SK-N-SH (cell line): ENCODE measurements at places on chromosomes 7 and 10.
A peak's percentile ranks its signal among the peaks of the same experiment; 100 is the strongest.

DNA sequence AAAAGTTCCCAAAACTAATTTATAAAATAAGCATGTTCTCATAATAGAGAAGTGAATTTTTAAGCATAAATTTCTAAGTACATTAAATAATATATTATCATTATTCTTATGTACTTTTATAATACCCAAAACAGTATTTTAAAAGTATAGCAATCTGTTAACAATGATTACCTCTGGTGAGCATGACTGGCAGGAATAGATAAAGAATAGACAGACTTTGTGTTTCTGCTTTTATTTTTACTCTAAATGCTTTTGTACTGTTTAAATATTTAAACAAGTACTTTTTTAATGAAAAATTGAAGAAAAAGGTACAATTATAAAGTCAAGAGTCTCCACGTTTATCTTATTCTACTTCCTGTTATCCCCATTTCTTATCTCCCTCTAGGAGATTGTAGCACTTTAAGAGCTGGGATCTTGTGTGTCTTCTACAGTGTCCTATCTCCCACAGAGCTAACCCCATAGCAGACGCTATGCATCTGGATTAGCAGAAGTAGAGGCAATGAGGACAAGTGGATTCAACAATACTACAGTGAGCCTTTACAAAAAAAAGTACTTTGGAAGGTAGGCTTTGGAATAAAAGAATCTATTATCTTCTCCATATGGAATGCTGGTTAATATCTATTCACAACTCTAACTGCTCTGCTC, 42.9 kb downstream of the IDE start:
- no peak for DNase-seq

DNA sequence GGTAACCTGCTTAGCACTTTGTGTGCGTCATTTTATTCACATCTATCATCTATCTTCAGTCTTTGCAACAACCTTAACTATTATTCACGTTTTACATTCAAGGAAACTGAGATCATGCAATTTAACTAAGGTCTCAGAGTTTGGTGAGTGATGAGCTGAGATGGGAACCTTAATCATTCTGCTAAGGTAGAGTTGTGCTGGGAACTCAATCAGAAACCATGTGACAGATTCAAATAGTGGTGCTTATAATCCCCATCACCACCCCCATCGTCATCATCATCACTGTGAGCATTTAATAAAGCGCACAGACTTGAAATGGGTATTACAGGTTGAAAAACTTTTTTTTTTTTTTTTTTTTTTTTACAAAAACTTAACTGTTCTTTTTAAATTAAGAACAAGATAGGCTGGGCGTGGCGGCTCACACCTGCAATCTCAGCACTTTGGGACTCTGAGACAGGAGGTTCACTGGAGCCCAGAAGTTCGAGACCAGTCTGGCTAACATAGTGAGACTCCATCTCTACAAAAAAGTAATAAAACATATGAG, 160.9 kb downstream of the PIP4K2A start:
- DNase-seq, result no peak

- DNase-seq, result no peak
Measured at GRCh38 chr7:50265968-50266634, 38.4 kb upstream of the IKZF1 start.

- DNase-seq, result peak; percentile 53
Measured at GRCh38 chr7:105759670-105760550, 116.5 kb downstream of the ATXN7L1 start.

DNA sequence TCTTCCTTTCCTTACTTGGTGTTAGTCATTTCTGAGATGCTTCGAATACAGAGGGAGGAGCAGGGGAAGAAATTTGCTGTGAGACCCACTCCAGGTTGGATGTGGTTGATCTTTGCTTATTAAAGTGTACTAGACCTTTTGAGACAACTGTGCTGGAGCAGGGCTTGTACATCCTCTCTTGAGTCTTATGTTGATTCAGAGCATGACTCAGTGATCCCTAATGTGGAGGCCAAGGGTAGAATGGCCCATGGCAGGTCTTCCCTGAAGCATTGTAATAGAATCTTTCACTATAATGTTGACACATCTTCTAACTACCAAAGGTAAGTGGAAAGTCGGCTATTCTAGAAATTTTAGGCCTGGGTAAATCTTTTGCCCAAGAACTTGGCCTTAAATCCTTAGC, 17.0 kb upstream of the SFR1 start:
- no peak for DNase-seq

DNA sequence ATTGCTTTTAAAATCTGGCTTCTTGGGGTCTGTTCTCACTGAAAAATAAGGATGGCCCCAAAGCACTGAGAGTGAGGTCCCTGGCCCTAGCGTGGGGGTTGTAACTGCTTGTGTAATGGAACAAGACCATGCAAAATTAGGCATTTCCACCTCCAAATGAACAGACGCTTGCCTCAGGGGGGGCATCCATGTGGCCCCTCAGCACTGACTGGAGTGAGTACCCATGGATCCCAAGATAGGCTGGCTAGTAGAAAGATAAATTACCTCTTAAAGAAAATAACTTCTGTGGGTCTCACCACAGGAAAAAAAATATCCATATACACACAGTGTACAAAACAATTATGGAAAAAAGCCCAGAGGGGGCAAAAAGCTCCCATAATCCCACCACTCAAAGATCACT, 15.2 kb upstream of the CPA1 start:
- no peak for DNase-seq

GRCh38 chr7:139875821-139876241, 46.8 kb downstream of the TBXAS1 start:
- no peak for DNase-seq

GRCh38 chr10:58963101-58963534, 213.3 kb upstream of the PHYHIPL start:
- DNase-seq, result no peak

- peak; percentile 66 for DNase-seq
Measured at GRCh38 chr7:20172736-20173334, 44.3 kb downstream of the MACC1 start.

DNA sequence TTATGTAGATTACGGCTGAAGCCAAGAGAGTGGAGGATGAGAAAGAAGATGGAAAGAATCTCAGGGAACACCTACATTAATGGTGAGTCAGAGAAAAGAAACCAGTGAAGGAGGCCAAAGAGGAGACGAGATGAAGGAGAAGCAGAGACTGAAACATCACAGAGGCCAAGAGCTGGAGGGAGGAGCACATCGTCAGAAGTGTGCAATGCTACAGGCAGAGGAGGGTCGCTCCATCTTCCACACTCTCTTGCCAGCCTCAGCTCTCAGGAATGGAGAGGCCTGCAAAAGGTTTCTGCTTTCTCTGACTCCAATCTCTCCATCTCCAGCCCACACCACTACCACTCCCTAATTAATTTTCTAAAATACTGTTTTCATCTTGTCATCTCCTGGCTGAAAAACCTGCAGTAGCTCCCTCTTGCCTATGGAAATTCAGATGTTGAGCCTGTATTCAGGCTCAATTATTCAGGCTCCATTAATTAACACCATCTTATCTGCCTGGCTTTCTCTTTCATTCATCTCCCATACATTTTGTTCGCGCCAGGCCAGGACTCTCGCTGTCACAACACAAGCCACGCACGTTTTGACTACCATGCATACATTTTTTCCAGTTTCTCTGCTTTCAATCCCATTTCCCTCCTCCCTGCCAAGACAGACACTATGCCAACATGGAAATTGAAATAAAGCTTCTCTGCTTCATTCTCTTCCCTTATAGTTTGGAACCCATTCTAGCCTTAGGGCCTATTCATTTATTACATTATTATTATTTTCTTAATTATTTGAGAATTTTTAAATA, 165.8 kb downstream of the INHBA start:
- peak; percentile 9 for DNase-seq

DNA sequence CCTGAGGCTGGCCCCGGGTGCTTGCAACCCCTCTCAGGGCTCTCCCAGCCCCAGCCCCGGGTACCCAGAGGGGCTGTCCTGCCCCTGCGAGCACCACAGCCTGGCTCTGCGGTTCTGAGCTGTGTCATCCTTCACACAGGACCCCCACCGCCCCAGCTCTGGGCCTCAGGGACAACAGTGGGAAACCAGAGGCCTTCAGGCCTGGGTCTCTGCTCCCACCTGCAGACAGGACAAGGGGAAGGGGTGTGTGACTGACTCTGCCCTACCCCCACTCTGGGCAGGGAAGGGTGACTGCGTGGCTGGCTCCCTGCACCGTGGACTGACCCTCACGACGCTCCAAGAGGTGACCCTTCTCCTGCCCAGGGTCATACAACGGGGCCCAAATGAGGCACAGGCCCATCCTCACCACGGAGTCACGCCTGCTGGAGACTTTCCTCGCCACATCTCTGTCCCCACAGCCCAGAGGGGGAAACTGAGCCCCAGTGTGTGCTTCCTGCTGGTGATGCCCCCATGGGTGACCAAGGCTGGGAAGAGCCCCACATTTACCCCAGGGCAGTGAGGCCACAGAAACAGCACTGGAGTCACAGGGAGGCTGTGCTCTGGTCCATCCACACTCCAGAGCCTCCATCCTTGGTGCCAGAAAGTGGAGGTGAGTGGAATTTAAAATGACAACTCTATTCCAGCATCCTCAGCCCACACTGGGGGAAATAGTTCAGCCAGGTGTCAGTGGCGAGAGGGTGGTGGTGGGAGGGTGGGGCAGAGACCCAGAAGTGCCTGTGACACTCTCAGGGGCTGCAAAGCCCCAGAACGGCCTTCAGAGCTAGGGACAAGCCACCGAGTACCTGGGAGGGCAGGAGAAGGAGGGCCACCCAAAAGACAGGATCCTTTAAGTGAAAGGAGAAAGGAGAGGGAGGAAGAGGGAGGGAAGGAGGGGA, 13.6 kb downstream of the CAMK2B start:
- DNase-seq, result no peak

- no peak for DNase-seq
Measured at GRCh38 chr7:2598154-2598823, 33.5 kb upstream of the TTYH3 start.

- DNase-seq, result no peak
Measured at GRCh38 chr10:19570120-19570519, 246.1 kb upstream of the PLXDC2 start.

GRCh38 chr7:94440451-94441039, 45.9 kb downstream of the COL1A2 start:
- no peak for DNase-seq

DNA sequence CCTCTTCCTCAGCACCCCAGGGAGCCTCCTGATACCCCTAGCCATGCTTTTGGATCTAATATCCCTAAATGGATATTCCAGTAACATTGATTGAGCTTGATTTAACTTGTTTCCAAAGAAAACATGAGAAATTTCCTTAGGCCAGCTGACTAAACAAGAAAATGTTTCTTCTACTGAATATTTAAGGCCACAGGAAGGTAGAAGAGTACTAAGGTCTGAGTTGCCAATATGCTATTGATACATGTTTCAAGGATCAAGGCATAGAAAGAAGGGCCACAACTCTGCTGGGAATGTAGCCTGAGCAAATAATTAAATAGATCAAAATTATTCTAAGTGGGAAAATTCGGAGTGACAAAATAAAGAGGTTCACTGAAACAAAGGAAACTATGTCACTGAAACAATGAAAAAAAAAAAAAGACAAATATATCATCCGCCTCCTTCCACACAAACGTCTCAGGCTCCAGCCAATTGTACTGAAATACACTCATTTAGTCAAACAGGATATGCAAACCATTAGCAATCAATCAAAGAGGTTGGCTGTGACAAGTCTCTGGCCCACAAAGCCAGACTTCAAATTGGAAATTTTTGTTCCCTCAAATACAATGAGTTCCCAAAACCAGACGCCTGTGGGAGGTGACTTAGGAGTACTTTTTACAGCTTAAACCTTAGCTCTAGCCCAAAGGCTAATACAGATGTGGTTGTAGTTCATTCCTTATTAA, 396.2 kb downstream of the HTR7 start:
- no peak for DNase-seq

DNA sequence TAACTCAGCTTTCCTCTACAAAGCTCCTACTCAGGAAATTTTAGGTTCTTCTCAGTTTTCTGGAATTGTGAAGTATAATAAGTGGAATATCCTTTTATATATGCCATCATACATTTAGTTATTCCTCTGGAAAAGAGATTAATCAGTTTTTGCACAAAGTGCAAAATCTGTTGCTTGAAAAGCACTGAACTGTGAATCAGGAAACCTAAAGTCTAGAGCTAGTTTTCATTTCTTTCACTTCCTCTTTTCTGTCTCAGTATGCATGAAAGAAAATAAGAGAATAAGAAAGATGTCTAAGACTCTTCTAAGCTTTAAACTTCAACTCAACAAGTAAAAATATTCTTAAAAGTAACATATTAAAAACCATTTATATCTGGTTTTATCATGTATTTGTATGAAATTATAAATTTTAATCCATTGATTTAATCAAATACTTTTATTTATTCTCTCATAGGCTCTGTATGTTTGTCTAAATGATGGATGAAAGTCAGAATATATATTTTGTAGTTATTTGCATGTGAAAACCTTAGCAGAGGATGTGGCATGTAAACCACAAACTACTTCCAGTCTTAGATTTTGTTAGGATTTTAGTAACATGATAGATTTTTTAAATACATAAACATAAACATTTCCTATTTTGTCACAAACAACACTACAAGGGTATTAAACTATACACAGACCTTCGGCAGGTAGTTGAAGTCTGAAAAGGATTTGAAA, 1073.0 kb downstream of the XPNPEP1 start:
- no peak for DNase-seq

DNA sequence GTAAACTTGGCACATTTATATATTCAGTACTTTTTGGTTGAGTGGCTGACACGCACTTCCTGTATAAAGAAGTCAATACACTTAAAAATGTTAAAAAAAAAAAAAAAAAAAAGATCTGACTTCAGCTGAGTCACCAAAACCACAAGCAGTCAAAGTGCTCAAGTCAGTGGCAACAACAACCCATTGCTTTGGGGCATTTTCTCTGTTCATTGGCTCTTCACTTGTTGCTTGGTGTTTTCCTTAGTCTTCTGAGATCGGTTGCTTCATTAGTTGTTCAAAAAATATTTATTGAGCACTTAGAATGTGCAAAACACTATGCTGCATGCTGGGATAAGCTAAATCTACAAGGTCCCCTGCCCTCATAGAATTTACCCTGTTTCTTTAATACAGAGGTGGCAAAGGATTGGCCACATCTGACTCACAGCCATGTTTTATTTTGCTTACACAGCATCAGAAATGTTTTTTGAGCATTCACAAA, 63.7 kb downstream of the ZNRF2 start:
- DNase-seq, result no peak
